ENCODE measurements at places on chromosomes 11 and 22. TPM values are rescaled to one million over a fixed set of nuclear protein-coding genes. Genes with fewer than 3 reads are reported as not detected.

GRCh38 chr11:68550485-68550817 lies 89.9 kb downstream of the PPP6R3 start:
- peak; percentile 70 for DNase-seq

The HEPHL1 gene
- not detected for total RNA-seq

DNA sequence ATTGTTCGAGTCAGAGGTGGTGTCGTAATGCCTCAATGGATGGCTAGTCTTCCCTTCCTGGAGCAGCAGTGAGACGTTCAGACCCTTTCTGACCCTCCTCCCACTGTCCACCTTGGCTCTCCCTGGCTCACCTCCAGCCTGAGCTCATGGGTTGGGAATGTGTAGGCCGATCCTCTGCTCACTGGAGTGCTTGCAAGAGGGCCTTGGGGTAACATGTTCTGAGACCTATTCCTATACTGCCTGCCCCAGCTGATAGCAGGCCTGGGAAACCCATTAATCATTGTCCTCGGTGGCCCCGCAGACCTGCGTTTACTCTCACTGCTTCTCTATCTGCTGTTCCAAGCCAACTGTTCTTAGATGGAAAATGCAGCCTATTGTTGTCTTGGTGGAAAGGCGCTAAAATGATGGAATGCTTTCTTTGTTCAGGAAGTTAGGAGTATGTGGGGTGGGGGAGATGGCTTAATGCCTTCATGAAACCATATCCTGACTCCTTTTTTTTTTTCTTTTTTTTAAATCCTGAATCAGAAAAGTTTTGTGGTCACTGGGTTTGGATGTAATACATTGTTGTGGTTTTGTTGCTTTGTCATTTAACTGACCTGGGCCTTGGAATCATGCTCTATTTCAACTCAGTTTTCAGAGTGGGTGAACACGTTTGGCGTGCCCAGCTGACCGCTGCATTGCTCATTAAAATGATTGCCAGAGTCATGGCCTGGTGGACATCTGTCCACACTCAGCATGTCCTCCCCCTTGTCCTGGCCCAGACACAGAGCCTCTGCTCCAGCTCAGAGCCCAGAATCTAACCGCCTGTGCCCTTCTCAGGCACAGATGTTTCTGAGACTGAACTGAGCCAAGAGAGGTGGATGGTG lies 72.5 kb downstream of the MICAL2 start:
- DNase-seq: peak; percentile 98

The SCN3B gene
- total RNA-seq: 4.9 TPM

DNA sequence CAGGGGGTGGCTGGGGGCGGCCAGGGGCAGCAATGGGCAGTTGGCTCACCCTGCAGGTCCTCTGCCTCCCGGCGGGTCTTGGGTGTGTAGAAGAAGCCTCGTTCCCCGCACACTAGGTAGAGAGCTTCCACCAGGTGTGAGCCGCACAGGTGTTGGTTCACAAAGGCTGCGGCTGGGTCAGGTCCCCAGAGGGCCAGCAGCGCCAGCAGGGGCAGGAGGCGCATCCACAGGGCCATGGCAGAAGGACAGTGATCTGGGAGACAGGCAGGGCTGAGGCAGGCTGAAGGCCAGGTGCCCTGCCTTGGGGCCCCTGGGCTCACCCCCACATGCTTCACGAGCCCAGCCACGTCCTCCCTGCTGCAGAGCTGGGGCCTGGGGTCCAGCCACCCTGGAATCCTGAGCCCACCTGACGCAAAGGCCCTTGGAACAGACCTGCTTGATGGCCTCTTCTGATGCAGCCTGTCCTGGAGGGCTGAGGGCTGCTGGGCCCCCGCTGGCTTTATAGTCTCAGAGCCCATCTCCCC lies at the start of gene INS:
Gene INS, minus strand, starts transcription at position 474 of the 524 bp plus-strand sequence. Its CDS starts 238 bp downstream, at position 236.
- no peak for DNase-seq

GRCh38 chr22:48748860-48749554 lies 1078.7 kb downstream of the BRD1 start:
- no peak for DNase-seq
